ENCODE measurements at places on chromosomes 5 and 9.

- no peaks in the 10 kb centered on the region for H3K4me1 ChIP-seq
- no peak overlapping the region for H3K27ac ChIP-seq
- no peaks in the 10 kb centered on the region for H3K27me3 ChIP-seq
- no peak overlapping the region for H3K4me3 ChIP-seq
- no peaks in the 10 kb centered on the region for H3K36me3 ChIP-seq
Observed at GRCh38 chr5:103572454-103572853, 9.9 kb upstream of the NUDT12 start.

DNA sequence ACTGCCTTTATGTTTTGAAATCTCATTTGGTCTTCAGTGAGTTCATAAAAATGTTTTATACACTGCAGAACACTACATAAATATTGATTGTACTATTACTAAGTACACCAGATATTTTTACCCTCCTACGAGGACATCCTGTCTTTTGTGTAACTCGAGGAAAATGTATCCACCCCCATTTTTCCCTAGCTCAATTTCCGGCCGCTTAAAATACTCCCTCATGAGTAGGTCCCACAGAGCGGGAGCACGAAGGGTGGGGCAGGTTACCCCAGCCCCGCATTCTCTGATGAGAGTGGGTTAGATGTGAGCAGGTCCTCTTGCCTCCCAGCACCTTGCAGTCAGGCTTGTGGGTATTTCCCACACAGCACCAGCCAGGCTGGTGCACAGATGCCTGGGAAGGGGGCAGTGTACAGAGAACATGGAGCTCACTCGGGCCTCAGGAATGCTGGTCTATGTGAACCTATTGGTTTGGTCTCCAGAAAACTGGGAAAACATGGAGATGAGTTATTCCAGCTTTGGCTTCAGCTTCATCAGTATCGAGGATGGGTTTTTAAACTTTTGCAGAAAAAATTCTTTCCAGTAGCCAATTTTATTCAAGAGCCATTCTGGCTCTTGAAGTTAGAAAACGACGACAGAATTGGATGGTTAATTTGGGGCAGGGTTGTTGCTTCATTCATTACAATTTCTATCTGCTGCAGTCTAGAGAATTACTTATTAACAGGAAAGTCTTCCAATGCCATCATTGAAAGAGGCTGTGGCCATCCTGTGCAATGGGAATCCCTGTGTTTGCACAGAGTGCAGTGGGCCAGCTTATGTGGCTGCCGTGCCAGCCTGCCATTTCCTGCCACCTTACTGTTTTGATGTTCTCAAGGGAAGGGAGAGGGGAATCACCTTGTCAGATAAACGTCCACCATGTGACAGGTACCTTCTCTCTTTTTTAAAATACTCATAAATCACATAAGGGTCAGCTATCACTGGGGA, 73.2 kb downstream of the WDR41 start:
- no peak overlapping the region for H3K4me3 ChIP-seq
- no peaks in the 10 kb centered on the region for H3K4me1 ChIP-seq
- H3K27me3 ChIP-seq, result no peaks in the 10 kb centered on the region
- no peak overlapping the region for H3K27ac ChIP-seq

GRCh38 chr5:106784846-106785245, 885.9 kb downstream of the EFNA5 start:
- no peaks in the 10 kb centered on the region for H3K4me1 ChIP-seq
- H3K27me3 ChIP-seq, result no peaks in the 10 kb centered on the region
- DNase-seq, result no peak
- no peak overlapping the region for H3K27ac ChIP-seq
- H3K4me3 ChIP-seq, result no peak overlapping the region

GRCh38 chr9:93576258-93577077, at the start of gene PHF2:
PHF2 (plus strand) TSS chr9:93576584; CDS start chr9:93576774, 190 bp downstream.
- DNase-seq, result peak; percentile 60
- peak within 1 kb of the TSS; percentile 78 for H3K4me3 ChIP-seq
- no peaks in the 10 kb centered on the region for H3K36me3 ChIP-seq
- no peaks in the 10 kb centered on the region for H3K27me3 ChIP-seq
- H3K4me1 ChIP-seq, result no peaks in the 10 kb centered on the region

DNA sequence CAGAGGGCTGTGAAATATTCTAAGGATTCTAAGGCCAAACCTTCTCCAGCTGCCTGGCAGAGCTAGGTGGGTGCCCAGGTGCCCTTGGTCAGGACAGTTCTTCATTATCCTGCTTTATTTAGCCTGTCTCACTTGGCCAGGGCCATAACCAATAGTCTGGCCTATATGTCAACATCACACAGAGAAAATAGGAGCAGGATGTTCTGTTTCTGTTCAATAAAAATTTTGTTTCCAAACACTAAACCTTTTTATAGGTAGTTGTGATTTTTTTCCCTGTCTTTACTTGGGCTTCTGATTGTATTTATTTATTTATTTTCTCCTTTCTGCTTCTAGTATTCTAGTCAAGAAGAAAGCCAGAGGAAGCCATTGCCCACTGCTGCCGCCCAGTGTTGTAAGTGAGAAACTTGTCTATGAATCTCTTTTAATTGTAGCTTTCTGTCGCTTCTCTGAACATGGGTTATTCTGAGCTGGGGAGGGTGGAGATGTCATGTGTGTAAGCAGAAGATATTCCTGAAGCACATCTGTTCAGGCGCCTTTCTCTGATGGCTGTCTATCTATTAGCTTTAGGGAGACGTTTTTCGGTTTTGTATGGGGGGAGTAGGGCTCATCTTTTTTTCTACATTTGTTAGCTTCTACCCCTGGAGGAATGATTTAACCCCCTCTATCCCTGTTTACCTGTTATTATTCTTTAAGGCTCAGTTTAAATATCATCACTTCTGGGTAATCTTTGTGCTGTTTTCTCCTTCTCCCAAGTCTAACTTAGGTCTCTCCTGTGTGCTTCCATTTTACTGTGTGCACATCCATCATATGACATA, 97.1 kb downstream of the UNC13B start:
- H3K4me3 ChIP-seq, result no peak overlapping the region
- H3K4me1 ChIP-seq, result no peaks in the 10 kb centered on the region
- H3K36me3 ChIP-seq, result no peaks in the 10 kb centered on the region
- no peaks in the 10 kb centered on the region for H3K27me3 ChIP-seq
- DNase-seq, result peak; percentile 83
- H3K27ac ChIP-seq, result no peak overlapping the region

DNA sequence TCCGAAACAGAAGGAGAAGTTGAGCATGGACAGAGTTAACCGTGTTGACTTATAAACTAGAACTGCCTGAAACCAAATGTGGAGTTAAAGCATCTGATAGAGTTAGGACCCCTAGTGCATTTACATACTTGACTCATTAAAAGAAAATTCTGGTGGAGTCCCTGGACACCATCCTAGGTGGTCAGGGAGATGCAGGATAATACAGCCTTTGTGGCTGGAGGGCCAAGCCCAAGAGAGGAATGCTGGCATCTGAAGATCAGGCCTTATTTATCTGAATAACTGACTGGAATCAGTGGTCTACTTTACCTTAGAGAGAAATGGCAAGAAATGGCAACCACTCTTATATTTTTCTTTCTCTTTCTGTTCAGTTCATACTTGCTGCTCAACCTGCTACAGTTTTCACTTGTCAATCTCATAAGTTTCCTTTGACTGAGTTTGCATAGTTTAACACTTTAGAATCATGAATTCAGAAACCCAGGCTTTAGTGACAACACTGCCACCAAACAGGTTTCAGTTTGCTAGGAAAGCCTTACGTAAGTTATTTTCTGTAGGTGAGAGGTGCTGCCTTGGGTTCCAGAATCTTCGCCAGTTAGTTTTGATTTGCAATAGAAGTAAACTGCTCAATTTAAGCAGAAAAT, 10.2 kb downstream of the CMYA5 start:
- no peak for DNase-seq
- H3K27me3 ChIP-seq, result no peaks in the 10 kb centered on the region
- H3K27ac ChIP-seq, result no peak overlapping the region
- H3K4me1 ChIP-seq, result no peaks in the 10 kb centered on the region
- no peaks in the 10 kb centered on the region for H3K36me3 ChIP-seq

All from Peyer's patch (tissue), 4 donors.